Natural killer cell treated with Interleukin-12 subunit alpha and Interleukin-12 subunit beta and Interleukin-15 and Interleukin-18, amount 100 ng/mL, for 72 hours (primary cell): ENCODE measurements at places on chromosomes 6 and 20.

DNA sequence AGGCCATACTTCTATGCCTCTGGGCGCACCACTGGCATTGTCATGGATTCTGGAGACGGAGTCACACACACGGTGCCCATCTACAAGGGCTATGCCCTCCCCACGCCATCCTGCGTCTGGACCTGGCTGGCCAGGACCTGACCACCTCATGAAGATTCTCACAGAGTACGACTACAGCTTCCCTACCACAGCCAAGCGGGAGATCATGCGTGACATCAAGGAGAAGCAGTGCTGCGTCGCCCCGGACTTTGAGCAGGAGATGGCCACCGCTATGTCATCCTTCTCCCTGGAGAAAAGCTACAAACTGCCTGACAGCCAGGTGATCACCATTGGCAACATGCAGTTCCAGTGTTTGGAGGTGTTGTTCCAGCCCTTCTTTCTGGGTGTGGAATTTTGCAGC lies 23.8 kb downstream of the TMEM74B start:
- DNase-seq, result no peak

DNA sequence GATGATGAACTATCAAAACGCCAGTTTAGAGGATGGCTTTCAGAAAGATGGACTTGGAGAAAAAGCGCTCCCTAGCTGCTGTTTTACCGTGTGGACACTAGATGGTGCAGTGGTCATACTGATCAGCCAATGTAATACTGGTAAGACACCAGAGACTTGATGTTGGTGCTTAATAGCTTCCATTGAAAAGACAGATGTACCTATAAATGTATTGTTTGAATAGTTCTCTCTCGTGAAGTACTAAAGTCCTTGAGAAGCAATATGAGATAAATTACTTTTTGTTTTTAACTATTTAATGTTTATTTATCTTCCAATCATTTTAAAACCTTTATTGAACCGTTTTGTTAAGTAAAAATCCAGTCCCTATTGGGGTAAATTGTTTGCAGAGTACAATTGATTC lies 63.9 kb upstream of the FUCA2 start:
- peak; percentile 77 for DNase-seq

GRCh38 chr6:160962835-160963623 lies 28.5 kb upstream of the MAP3K4 start:
- DNase-seq, result no peak

DNA sequence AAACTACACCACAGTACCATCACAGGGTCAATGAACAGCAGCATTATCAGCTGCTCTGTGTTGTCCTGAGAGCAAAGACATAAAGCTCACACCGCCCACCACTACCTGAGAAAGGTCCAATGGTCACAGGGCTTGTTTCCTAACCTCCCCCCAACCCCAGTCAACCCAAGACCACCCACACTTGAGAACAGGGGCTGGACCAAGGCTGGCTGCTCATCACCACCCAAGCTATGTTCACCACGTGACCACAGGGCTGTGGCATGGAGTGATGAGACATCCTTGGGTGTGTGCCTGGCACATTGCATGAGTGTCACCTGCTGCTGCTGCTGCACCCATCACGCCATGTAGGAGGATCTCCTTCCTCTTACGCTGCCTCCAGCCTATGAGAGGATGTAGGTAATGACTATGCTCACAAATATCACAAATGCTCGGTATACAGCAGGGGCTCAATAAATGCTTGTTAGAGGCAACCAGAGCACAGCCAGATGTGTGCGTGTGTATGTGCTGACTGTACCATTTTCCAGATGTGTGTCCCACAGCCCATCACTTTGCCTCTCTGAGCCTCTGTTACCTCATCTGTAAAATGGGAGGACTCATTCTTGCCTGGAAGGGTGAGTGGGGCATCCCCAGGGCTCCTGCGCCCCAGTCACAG lies 23.3 kb upstream of the SIRPA start:
- DNase-seq, result no peak

GRCh38 chr6:163533443-163533842 lies 118.9 kb downstream of the QKI start:
- DNase-seq, result no peak

DNA sequence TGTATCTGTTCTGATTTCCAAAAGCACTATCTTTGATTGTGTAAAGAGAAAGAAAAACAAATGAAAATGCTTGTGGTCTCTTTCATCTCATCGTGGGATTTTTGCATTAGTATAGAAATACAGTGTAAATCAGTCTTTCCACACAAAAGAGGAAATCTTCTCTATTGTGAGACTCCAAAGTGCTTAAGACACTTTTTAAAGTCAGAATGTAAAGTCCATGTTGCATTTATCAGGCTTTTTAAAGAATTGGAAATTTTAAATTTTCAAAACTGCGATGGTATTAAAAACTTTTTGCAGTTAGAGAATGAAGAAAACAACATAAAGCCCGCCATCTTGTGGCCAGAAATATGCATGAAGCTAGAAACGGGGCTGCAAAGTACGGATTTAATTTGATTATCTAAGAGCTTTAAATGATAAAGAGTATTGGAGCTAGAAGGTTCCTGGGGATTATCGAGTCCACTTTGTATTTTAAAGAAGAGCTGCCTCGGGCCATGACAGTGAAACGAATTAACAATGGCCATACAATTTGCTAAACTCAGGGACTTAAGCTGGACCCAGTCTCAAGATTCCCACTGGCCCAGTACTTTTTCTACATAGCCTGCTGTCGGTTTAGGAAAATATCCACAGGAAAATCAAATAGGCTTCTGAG lies 339.6 kb downstream of the ARHGAP18 start:
- DNase-seq, result no peak

DNA sequence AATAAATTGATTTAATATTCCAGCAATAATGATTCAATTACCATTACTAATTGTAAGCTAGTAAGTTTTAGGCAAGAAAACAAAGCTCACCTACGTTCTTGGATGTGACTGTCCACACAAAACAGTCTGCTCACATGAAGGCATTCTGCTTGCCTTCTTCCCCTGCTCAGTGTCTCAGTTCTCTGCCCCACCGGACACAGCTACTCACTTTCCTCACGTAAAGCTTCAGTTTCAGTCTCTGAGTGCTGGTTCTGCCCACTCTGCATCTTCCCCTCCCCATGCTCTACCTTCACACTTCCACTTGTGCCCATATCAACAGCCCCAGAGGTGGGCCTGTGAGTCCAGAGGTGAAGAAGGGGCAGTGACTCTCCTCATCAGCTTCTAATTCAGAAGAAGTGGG lies 73.9 kb upstream of the C6orf118 start:
- DNase-seq, result no peak

DNA sequence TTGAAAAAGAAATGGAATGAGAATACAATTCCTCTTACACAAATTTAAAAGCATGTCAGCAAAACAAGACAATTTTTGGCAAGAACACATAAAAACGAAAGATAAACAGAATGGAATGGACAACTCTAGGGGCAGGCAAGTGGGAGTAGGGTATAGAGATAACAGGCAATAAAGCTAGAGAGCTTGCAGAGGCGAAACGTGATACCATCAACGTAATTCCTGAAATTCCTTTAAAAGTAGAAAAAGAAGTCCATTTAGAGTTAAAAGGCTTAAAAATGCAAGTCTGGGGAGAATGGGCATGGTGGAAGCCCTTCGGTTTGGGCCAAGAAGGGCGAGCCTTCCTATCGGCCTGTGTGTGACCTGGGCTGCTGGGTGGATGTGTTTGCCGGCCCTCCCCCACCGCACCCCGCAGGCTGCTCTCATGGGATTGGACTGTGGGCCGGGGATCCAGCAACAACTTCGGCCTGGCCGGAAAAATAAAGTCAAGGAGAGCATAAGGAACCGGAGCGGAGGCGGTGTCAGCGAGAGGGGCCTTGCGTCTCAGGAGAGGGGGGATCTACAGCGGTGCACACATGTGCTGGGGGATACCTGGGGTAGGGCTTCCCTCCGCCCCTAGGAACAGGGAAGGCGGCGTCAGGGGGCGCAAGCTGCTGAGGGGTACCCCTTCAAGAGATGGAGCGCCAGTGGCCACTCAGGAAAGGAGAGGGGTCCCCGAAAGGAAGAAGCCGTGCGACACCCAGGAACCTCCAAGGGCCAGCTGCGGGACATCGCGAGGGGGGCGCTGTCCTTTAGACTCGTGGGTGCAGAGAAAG lies 4.1 kb downstream of the TMEM239 start:
- DNase-seq, result no peak

GRCh38 chr6:28929887-28930620 lies 6.3 kb upstream of the TRIM27 start:
- no peak for DNase-seq

- DNase-seq, result no peak
Observed at GRCh38 chr6:111199935-111200334, 112.6 kb downstream of the SLC16A10 start.

DNA sequence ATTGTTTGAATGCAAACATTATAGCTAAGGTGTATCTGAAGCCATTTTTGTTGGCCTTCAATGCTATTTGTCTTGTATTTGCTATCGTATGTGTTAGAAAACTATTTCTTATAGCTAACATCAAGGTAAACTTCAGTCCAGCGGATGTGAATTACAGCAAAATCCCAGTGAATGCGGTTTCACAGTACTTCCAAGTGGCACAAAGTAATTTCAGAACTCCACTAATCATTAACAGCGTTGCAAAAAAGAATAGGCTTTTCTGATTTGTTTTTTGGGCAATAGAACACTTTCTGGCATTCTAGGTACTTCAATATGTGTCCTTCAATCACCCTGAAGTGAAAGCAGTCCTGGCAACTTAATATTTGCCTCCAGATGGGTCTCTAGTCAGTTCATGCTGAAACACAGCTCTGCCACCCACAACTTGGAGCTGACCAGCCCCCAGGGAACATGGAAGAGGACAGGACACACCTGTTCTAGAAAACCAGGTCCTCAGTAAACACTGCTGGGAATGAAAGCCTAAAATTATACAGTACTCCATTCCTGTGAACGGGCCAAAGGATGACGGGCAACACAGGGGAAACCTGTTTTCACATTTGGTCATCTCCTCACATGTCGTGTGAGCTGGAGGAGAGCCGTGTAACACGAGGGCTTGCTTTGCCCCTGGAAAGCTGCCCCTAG lies 9.7 kb upstream of the MRPS10 start:
- no peak for DNase-seq

GRCh38 chr20:1887321-1887720 lies 7.9 kb upstream of the SIRPA start:
- DNase-seq, result no peak

DNA sequence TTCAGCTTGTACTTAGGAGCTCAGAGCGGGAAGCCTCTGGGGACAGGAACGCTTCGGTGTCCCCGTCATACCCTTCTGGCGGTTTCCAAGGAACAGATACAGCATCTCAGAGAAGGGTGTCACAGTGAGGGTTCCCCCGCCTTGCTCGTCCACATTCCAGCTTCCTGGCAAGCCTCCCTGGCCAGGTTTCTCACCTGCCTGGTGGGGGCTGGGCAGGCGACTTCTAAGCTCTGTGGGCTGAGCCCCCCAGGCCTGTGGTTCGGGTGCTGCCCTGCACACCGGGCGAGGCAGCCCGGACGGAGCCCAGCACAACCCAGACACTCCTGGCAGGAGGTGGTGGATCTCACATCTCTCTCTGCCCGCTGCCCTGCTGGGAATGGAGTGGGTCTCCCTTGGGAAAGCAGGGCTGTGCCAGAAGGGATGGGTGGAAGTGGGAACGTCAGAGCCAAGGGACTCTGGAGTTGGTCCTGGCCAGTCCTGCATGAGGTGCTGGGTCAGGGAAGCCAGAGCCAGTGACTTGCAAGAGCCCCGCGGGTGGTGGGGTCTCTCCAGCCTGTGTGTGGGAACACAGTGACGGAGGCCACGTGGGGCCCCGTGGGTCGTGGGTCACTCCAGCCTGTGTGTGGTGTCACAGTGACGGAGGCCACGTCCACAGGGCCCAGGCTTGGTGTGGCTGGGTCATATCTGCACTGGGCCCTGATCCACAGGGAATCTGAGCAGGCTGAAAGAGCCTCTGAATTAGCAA lies 47.7 kb upstream of the SMOC2 start:
- DNase-seq, result no peak
